Stimulated activated CD4-positive, alpha-beta T cell treated with anti-CD3 and anti-CD28 coated beads, Interleukin-1b, Interleukin-23, amount 100 ng/mL, for 1 hour (primary cell): ENCODE measurements at places on chromosomes 13 and 19.

- DNase-seq, result no peak
Observed at GRCh38 chr13:41978007-41978406, 17.1 kb upstream of the VWA8 start.

DNA sequence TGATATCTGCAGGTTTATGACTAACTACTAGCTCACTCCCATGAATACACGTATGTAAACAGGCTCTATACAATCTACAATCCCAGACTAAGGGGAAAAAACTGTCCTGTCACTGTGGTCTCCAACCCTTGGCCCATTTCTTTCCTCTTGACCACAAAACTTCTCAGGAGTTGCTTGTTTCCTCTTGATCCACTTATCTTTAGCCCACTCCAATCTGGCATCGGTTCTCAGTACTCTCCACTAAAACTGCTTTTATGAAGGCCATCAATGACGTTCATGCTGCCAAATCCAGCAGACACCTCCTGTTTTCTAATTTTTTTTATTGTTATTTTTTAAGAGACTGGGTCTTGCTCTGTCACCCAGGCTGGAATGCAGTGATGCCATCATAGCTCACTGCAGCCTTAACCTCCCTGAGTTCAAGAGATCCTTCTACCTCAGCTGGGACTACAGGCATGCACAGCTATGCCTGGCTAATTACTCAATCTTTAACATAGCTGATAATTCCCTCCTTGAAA, 31.9 kb upstream of the USPL1 start:
- no peak for DNase-seq

DNA sequence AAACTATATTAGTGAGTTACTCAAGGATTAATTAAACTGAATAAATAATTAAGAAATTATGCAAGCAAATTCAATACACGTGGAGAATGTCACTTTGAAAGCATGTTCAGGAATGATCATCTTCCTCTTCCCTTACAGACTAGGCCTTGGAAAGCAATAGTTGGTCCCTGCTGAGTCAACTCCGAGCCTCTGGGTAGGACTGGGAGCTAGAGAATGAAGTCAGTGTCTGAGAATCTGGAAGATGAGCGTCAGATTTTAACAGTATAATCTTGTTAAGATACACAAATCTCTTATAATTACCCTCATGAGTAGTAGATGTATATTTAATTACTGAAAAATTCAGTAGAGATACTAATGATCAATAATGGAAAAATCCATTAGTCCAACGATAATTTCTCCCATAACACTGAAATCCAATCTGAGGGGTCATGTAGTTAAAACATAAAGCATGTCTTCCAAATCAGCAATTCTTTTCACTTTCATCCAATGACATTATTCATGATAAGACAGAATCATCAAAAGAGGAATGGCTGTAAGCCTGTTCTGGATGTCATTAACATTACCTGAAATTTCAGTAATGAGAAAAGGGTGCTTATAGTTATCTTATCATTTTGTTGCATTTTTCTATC, 423.0 kb downstream of the DCT start:
- DNase-seq, result no peak

DNA sequence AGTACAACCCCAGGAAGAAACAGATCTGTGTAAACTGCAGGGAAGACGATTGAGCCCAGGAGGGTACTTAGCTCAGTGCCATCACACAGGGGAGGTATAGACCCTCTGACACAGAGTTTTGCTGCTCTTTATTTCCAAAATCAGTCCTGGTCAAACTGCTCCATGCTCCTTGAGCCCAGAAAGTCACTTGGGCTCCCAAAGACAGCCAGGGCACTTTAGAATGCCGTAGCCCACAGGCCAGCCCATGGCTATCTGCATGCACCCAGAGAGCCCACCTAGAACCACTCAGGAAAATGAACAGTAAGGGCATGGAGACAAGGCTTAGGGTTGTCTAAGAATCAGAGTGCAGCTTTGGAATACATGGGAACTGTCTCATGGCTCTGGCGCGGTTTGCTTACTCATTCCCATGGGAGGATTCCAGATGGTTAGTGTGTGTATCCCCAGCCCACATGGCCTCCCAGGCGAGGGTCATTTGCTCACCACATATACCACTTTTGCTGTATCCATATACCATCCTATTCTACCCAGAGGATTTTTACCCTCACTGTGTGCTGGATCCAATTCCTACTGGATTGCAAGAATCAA, 14.7 kb upstream of the PDCD5 start:
- DNase-seq, result no peak

GRCh38 chr13:30034458-30034795, 184.0 kb upstream of the UBL3 start:
- no peak for DNase-seq

DNA sequence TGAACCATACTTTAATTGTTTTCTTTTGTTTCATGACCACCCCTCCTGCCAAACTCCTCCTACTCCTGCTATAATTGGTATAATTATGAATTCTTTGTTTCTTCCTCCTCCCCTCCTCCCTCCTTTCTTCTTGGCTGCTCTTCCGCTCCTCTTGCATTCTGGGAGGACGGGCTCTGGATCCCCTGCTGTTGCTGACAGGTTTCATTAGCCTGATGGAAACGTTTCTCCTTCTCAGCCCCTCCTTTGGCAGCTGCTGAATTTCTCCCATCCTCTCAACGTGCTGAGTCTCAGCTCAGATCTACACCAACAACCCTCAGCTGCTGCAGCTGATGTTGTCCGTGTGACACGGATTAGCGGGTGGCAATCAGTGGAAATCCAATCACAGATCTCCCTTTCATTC, 97.1 kb upstream of the UBAC2 start:
- no peak for DNase-seq

- DNase-seq, result no peak
Observed at GRCh38 chr19:54387991-54388801, 23.5 kb upstream of the LAIR1 start.
